ENCODE measurements at places on chromosomes 4 and X.

DNA sequence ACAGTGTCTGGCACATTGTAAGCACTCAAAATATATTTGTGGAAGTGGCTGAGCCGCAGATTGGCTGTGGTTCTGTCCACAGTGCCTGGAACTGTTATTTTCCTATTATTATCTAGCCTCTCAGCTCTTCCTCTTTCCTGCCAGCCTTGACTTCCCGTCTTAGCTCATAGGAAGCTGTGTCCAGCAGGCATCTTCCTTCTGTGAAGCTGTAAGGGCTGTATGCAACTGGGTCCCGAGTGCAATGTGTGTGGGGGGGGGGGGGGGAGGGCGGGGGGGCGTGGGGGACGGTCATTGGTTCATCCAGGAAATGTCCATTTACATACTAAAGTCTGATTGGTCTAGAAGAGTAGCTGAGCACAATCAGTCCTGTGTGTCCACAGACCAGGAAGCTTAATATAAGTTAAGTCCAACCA lies 210.7 kb downstream of the PDGFRA start:
- no peak for DNase-seq

GRCh38 chrX:123060986-123061385 lies 123.1 kb upstream of the GRIA3 start:
- DNase-seq: no peak

- no peak for DNase-seq
Observed at GRCh38 chr4:13990596-13991589, 363.4 kb upstream of the BOD1L1 start.

- DNase-seq: no peak
Observed at GRCh38 chr4:107800706-107801105, 24.0 kb upstream of the SGMS2 start.
